Activated T-helper 1 cell treated with Interleukin-2 at 50 U/mL for 16 hours (primary cell): ENCODE measurements at places on chromosomes 12 and 14.

- DNase-seq: no peak
Measured at GRCh38 chr12:54940727-54941315, 43.7 kb downstream of the TESPA1 start.

GRCh38 chr12:42922505-42922850, 332.9 kb upstream of the PRICKLE1 start:
- no peak for DNase-seq

DNA sequence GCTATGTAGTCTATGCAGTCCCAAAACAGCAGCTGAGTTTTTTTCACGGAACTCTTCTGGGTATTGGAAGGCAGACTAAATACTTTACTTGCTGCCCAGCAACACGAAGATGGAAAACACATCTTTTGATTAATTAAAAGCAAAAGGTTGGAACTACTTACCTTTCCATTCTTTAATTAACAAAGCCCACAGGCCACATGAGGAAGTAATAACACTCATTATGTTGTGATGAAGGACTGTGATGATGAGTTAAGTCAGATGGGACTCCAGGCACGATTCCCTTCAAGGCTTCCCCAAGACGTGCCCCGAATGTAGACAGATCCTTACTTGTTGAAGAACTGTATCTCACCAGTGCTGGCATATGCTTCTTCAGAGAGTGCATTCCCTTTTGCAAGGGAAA, 129.0 kb downstream of the WIF1 start:
- no peak for DNase-seq

DNA sequence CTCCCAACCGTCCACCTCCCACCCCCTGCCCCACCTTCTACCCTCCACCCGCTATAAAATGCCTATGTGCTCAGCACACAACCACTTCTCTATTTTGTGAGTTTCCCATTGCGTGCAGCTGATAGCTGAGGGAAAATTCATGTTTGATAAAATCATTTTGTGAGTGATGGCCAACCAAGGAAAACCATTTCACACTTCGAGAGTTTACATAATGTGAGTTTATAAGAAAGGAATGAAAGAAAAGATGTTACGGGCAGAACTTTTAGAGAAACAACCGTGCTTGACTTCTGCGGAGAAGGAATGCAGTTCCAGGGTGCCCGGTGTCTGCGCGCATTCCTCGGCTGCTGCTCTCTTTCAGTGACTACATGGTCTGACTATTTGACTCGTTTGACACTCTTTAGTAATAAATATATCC, 140.9 kb downstream of the EFCAB11 start:
- no peak for DNase-seq

- peak; percentile 43 for DNase-seq
Measured at GRCh38 chr12:108568338-108569154, 6.2 kb downstream of the ISCU start.

DNA sequence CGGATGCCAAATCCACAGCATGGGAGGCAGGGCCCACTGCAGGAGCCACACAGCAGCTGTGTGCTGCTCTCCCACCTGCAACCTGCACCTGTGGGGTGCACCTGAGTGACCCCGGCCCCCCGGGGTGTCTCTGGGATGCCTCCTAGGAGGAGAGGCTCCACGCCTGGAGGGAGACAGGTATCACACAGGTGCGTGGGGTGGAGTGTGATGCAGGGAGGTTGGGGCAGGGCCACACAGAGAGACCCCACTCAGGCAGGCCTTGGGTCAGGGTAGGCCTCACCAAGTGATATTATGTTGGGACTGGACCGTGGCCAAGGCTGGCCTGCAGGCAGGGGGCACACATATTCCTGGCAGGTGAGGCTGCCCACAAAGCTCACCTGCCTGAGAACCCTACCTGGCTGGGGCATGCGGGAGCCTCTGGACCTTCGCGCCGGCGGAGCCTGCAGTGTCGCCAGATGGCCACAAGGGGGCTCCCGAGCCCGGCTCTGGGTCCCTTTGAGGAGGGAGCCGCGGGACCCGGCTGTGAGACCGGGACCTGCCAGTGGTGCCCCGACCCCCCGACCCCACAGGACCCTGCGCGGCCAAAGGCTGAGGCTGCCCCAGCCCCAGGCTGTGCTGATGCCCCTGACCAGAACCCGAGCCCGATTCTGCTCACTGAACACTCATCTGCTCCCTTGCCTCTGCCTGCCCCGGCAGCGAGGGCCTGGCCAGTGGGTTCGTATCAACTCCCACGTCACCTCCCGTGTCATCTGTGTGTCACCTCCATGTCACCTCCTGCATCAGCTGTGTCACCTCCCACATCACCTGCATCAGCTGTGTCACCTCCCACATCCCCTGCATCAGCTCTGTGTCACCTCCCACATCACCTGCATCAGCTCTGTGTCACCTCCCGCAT, 11.4 kb downstream of the TMEM121 start:
- peak; percentile 54 for DNase-seq

- DNase-seq: no peak
Measured at GRCh38 chr12:44960856-44961255, 84.7 kb upstream of the NELL2 start.

GRCh38 chr12:28513983-28514382, 323.7 kb downstream of the CCDC91 start:
- no peak for DNase-seq

- no peak for DNase-seq
Measured at GRCh38 chr14:72480464-72481243, 413.2 kb downstream of the DPF3 start.

DNA sequence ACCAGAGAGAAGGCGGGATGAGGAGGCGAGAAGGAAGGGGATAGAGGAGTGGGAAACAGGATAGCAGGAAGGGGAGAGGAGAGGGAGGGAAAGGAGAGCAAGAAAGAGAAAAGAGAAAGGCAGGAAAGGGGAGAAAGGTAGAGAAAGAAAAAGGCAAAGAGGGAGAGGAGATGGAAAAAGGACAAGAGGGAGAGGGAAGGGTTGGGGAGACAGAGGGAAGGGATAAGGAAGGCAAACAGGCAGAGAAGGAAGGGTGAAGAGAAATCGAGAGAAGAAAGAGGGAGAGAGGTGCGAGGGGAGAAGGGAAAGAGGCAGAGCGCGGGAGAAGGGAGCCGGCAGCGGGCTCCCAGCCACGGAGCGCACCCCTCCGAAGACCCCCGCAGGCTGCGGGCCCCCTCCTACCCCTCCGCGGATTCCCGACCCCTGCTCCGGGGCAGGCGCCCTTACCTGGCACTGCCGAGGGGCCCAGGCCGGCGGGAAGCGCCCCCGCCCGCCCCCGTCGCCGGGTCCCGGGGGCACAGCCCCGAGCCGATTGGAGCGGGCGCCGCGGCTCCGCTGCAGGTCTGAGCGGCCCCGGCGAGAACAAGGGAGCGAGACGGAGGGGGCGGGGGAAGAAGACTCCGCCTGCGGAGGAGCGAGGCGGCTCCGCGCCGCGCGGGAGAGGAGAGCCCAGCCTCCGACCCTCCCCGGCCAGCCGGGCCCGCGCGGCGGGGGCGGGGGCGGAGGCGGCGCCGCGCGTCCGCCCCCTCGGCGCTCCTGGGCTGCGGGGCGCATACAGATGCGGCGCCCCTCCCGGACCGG, at the start of gene CDH24:
TSS of gene CDH24 (minus strand) at position 565 of the 801 bp plus-strand sequence. CDS start 1,787 bp downstream, outside the sequence.
- DNase-seq: peak; percentile 54

DNA sequence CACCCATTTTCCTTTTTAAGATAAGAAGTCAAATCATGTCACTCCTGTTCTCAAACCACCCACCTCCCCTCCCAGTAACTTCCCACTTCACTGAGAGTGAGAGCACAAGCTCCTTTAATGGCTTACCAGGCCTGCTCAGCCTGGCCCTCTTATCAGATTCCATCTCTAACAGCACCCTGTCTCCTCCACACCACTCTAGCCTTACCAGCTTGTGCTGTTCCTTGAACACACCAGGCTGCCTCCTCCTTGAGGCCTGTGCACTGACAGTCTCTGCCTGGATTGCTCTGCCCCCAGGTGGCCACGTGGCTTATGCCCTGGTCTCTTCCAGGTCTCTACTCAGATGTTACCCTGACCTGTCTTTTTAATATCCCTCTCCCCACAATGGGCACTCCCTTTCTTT, 40.1 kb upstream of the EVL start:
- no peak for DNase-seq

GRCh38 chr12:43241986-43242385, 310.0 kb downstream of the ADAMTS20 start:
- no peak for DNase-seq

DNA sequence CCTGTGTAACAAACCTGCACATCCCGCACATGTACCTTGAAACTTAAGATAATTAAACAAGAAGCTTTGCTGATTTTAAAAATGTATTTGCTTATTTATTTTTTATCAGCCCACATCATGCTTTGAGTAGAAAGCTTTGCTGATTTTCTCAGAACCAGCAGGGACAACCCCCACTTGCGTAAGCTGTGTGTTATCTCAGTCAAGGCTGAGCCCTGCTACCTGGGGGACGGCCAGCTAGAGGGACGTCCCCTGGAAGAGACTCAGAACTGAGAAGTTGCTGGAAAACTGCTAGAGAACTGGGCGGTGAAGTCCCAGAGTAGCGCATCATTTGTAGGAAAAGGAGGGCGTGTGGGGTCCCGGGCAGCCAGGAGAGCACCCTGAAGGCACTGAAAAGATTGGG, 4.1 kb upstream of the PLEK2 start:
- no peak for DNase-seq

GRCh38 chr14:61736751-61737150, 25.5 kb upstream of the SNAPC1 start:
- no peak for DNase-seq

DNA sequence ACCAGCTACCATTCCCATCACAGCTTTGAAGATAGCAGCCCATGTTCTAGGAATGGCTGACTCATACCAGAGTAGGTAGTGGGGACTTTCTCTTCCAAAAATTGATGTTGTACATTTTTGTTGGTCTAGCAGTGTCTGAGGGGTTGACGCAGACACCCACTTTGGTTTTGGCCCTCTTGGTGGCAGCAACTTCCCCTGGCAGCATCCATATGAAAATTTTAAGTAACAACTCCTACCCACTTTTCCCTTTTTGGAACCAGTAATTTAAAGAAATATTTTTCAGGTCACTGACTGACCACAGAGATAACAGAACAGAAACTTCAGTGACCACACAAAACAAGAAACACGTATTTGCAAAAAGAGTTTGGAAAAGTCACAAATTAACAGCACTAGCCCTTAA, 162.0 kb upstream of the TMCC3 start:
- no peak for DNase-seq

DNA sequence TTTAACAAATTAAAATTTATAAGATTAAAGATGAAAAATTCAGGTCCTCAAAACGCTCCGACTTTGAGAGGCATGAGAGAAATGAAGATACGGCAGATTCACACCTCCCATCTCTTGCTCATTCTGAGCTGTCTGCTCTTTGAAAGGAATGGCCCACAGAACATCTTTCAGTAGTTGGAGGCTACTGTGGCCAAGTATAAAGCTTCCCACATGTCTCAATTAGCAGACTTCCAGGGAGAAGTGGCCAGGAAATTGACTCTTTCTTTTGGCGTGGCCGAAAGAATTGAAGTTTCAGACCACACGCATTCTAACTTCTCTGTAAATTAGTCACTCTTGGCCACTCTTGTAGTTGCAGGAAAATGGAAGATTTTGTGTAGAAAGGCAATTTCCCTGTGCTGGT, 129.2 kb downstream of the DIP2B start:
- no peak for DNase-seq

DNA sequence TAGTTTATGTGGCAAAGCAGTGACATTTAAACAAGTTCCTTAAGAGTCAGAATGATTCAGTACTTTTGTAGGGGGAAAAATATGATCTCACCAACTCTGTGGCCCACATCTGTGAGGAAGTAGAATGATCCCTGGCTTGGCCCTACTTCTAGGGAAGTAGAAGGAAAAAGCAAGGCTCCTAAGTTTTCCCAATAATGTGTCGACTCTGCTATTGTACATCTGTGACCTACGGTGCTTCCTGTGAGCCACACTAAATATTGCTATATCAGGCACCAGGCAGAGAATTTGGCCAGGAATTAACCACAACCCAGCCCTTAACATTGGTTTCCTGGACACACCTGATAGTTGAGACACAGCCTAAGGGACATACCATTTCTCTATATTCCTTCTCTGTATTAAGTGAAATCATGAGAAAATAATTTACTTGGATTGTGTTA, 9.3 kb upstream of the NID2 start:
- DNase-seq: no peak

DNA sequence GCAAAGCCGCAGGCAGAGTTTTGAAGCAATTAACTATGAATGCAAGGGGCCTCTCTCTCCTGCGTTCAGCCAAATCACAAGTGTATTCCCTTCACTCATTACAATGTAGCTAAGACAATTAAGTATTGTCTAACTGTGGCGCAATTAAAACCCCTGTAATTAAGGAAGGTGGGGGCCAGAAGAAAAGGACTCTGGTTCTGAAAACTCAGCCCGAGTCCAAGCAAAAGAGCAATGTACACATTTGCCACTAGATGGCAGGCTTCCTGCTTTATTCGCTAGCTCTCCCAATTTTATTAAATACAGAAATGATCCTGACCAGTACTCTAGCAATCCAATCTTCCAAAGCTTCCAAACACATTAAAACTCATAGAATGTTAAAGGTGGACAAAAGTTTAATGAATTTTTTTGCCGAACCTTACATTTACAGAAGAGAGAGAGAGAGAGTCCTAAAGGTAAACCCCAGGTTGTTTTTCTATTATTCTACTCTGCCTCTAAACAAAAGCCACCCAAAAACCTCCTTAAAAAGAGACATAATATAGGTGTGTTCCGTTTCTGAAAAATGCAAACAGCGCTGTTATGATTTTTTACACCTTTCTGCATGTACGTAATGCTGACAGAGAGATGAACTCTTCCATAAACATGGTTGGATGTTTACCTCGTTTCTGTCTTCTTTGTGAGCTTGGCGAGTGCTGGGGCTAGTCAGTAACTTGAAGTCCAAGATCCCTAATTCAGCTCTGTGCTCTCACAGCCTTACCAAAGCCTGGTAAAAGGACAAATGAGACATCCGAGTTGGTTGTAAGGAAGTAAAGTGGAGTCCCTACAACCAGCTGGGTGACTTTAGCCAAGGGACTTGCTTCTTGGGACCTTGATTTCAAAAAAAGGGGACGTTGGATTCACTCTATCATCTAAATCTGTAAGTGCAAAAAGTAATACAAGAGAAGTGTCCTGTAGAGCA, 50.9 kb upstream of the VASH1 start:
- no peak for DNase-seq

DNA sequence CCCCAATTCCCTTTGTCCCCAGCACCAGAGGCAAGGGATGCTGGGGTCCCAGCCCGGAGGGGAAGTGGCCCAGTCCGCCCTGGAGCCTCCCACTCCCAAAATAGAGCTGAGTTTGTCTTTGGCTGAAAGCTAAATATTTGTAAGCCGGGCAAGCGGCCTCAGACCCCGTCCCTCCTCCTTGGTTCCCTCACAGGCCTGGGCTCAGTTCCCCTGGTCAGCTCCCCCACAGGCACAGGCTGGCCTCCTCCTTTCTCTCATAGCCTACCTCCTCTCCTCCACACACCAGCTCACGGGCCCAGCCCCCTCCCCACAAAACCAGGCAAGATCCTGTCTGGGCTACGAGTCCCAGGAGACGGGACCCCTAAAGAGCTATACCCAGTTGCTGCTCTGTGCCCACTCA, 1.3 kb downstream of the SP7 start:
- no peak for DNase-seq

GRCh38 chr14:67517083-67517482, 16.0 kb upstream of the PLEKHH1 start:
- DNase-seq: no peak

GRCh38 chr12:111687255-111687654, 1.4 kb downstream of the ACAD10 start:
- no peak for DNase-seq

- DNase-seq: no peak
Measured at GRCh38 chr14:101817501-101818001, 56.0 kb downstream of the PPP2R5C start.
